ENCODE measurements at places on chromosomes 12 and 14.

DNA sequence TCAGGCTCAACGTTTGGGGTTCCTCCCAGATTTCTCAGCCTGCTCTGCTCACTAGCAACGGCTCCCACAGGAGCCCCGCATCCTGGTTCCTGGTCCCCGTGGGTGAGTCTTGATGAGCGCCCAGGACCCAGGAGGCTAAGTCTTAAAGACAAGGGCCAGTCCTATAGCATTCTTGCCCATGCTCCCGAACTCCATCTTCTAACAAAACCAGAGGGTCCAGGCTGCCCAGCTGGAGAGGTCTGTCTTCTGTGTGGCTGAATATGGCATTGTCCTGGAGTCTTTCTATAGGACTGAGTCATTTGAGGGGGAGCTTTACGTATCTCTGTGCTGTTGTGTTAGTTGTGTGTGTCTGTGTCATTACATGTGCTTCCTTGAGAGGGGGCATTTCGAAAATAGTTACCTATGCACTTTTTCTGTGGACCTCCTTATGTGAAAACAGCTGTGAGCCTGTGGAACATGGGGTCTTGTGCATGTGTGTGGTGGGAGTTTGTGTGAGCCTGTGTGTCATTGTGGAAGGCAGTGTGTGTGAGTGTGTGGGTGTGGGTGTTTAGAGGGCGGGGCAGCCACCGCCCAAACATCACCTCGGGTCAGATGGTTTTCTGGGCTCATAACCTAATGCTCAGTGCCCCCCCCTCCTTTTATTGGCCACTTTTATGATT, 9.1 kb upstream of the TBX5 start:
- DNase-seq: no peak

DNA sequence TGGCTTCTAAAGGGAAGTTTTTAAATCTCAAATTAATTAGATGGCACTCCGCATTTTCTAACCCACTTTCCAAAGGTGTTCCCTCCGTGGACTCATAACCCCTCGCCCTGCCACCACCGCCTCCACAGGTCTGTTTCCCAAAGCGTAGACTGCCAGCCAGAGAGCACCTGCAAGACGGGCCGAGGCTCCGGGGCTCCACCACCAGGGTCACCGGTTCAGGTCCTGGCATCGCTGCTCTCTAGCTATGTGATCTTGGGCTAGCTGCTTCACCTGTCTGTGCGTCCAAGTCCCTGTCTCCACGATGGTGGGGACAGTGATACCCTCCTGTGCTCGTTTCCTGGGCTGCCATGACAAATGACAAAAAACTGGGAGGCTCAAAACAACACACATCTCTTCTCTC, 11.5 kb downstream of the RIMBP2 start:
- DNase-seq: no peak

- no peak for DNase-seq
These were observed 502 bp downstream of the KIF26A start for GRCh38 chr14:104138718-104139459.

GRCh38 chr14:75871181-75871880, 110.5 kb downstream of the TGFB3 start:
- DNase-seq: no peak

GRCh38 chr12:116561181-116561821, 2.1 kb downstream of the MAP1LC3B2 start:
- DNase-seq: no peak

GRCh38 chr12:27119797-27120196, 37.4 kb upstream of the C12orf71 start:
- DNase-seq: no peak

- no peak for DNase-seq
These were observed 4.7 kb upstream of the SLC2A13 start for GRCh38 chr12:40110586-40110985.

DNA sequence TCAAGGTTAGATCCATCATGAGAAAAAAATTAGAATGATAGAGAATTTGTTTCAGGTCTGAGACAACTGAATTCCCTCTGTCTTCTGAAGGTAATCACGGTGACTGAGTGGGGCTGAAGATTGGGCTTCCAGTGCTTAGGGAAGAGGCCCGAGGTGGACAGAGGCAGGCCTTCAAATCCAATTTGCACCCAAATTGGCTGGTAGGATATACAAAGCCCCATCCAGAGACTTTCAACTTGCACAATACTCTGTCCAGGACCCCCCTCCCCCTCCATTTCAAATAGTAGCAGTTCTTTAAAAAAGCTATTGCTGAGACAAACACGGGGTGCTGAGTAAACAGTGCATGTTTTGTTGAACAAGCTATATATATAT, 3.6 kb upstream of the FOXG1 start:
- no peak for DNase-seq

GRCh38 chr14:103713304-103714062, 1.8 kb downstream of the XRCC3 start:
- no peak for DNase-seq

- no peak for DNase-seq
These were observed 150.9 kb downstream of the SLC15A4 start for GRCh38 chr12:128672893-128673292.

GRCh38 chr12:14989790-14990189, 16.9 kb downstream of the PDE6H start:
- DNase-seq: no peak

GRCh38 chr14:53064475-53064874, 88.6 kb downstream of the DDHD1 start:
- DNase-seq: no peak

GRCh38 chr14:50772412-50772811, 58.5 kb downstream of the NIN start:
- no peak for DNase-seq

DNA sequence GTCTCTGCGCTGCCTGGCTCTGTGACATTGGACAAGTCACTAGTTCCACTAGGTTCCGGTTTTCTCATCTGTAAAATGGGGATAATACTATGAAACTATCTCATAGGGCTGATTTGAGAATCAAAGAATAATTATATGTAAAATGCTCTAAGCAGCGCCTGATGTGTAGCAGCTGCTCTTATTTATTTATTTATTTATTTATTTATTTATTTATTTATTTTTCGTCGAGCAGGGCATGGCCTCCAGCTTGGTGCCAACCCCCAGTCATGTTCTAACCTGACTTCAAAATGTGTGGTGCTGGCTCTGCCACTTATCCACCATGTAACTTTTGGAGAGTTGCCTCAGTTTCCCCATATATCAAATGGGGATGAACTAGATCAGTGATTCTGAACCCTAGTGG, 93.5 kb upstream of the GSC start:
- DNase-seq: no peak

- DNase-seq: no peak
These were observed 231.9 kb upstream of the FOXN3 start for GRCh38 chr14:89648924-89649323.
